ENCODE measurements at places on chromosomes 6 and 20. TPM values are rescaled to one million over a fixed set of nuclear protein-coding genes. Genes with fewer than 3 reads are reported as not detected.

Gene PAX1
- not detected for total RNA-seq

Gene C20orf141
- not detected for total RNA-seq

Gene PDCD2
- 99.1 TPM for total RNA-seq

Gene PHF3
- total RNA-seq = 16.1 TPM

Gene WFDC10B
- total RNA-seq = not detected

Gene MAK
- not detected for total RNA-seq

Gene PTCRA
- total RNA-seq = not detected

Gene PPP1R3G
- 1.6 TPM for total RNA-seq

Gene PM20D2
- 6.6 TPM for total RNA-seq

Gene SLPI
- total RNA-seq = not detected

Gene BRPF3
- 13.6 TPM for total RNA-seq

Gene CDH4
- total RNA-seq = 13.8 TPM

Gene DYNLT2
- total RNA-seq = 0.35 TPM

Gene SMPDL3A
- total RNA-seq = 7.6 TPM

Gene CEP57L1
- total RNA-seq = 24.5 TPM

Gene KHDC1L
- total RNA-seq = not detected

Gene TGM6
- not detected for total RNA-seq

Gene TMX4
- 46.8 TPM for total RNA-seq

Gene BIRC7
- total RNA-seq = not detected

Gene FOXC1
- 2.3 TPM for total RNA-seq

Gene DBNDD2
- 11.3 TPM for total RNA-seq

Gene RAB22A
- 9.2 TPM for total RNA-seq

Gene KIF6
- total RNA-seq = 1.4 TPM

Gene CDH26
- not detected for total RNA-seq

Gene COL21A1
- 0.89 TPM for total RNA-seq

Gene LZTS3
- 8.3 TPM for total RNA-seq

Gene TRIM27
- 55.4 TPM for total RNA-seq

Gene ZBP1
- not detected for total RNA-seq

Gene ID1
- total RNA-seq = 221 TPM

Gene VNN1
- total RNA-seq = 1.4 TPM

Gene GSTA3
- not detected for total RNA-seq

Data from myometrial cell (primary cell).